ENCODE measurements at places on chromosomes 3 and 15.

DNA sequence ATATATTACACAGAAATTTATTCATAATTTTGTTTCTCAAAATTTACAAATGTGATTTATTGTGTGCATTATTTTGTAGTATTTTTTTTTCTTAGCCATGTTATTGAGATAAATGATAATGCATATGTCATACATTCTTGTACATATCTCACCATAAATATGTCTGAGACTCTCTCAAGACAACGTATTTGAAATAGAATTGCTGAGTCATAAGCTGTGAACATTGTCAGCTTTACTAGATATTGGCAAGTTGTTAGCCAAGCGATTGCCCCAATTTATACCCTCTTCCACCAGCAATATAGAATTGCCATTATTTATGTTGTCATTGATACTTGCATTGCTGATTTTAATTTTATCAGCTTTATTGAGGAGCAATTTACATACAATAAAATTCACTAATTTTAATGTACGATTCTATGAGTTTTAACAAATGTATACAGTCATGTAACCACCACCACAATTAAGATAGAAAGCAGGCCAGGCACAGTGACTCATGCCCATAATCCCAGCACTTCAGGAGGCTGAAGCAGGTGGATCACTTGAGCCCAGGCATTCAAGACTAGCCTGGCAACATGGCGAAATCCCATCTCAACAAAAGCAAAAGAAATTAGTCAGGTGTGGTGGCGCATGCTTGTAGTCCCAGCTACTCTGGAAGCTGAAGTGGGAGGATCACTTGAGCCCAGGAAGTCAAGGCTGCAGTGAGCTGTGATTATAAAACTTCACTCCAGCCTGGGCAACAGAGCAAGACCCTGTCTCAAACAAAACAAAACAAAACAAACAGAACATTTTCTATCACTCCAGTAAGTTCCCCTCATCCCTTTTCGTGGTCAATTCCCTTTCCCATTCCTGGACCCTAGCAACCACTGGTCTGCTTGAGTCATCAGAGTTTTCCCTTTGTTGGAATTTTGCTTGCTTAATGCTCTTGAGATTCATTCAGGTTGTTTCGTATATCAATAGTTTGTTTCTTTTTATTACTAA, 373.1 kb downstream of the MFSD1 start:
- no peak for DNase-seq

DNA sequence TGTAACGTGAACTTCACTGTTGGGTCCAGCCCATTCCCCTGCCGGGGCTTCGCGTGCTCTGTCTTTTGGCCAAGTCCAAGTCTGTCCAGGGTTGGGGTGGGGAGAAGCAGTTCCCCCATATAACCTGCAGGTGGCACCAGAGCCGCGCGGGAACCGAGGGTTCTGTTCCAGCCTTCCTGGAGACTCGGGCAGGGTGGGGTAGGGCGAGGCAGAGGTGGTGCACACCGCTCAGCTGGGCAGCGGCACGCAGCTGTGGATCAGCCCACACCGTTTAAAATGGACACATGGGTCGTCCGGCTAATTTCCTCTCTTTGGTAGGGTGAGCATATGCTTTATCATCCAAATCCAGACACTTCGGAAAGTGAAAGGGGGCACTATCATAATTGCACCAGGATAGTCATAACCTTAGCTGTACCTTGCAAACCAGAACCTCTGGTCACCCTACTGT, 118.1 kb downstream of the TBC1D2B start:
- DNase-seq = no peak

- DNase-seq = no peak
These were observed 70.1 kb upstream of the MEF2A start for GRCh38 chr15:99495430-99496301.

DNA sequence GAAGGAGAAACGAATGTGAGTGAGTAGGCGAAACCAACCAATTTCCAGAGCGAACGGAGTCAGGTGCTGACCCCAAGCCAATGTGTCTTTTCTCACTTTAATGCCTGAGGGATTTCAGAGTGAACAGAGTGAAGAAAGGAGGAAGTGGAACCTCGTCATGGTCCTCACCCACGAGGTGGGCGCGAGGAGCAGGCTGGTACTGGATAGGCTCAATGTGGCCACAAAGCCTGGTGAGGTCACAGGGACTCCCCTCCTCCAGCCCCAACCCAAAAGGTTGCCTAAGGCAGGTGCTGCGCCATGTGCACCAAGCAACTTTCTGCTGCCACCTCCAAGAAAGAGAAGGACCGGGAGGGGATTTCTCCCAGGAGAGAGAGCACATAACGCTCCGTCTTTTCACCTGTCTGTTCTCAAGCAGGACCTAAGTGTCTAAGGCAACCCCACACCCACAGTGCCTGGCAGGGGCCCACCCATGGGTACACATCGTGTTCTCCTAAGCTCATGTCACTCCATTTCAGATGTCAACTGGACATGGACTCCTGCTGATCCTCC, 3.8 kb downstream of the NRROS start:
- DNase-seq = no peak

DNA sequence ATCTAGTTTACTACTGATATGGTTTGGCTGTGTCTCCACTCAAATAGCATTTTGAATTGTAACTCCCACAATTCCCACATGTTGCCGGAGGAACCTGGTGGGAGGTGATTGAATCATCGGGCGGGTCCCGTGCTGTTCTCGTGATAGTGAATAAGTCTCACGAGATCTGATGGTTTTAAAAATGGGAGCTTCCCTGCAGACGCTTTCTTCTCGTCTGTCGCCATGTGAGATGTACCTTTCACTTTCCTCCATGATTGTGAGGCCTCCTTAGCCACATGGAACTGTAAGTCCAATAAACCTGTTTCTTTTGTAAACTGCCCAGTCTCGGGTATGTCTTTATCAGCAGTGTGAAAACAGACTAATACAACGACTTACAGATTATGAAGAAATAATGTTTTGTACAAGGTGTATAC, 35.6 kb upstream of the PYDC2 start:
- DNase-seq = no peak

DNA sequence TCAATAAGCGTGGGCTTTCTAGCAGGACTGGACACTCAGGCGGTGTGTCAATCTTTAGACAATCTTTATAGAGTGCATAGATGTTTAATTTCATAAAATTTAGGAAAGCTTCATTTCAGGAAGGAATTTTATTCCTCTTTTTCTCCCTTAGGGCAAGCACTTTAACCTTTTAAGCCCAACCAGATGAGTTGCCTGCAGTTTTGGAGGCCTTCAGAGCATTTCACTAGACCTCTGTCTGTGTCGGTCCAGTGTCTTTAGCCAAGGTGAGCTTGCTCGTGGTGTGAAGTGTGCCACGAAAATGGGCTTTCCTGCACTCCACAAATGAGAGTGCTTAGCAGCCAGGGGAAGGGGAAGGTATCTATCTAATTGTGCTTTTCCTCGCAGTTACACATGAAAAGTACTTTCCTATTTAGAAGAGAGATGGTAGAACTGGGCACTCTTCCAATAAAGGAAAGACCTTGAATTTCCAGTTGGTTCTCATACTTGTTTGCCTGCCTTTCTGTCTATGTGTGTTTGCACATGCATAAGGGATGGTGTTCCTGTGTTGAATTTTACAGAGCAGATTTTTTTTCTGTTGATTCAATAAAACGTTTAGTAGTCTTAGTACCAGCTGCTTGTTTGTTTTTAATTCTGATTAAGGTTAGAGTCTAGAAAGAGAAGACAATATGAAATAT, 53.6 kb downstream of the FEZF2 start:
- no peak for DNase-seq

- no peak for DNase-seq
These were observed 309.4 kb upstream of the WNT5A start for GRCh38 chr3:55796533-55796932.

DNA sequence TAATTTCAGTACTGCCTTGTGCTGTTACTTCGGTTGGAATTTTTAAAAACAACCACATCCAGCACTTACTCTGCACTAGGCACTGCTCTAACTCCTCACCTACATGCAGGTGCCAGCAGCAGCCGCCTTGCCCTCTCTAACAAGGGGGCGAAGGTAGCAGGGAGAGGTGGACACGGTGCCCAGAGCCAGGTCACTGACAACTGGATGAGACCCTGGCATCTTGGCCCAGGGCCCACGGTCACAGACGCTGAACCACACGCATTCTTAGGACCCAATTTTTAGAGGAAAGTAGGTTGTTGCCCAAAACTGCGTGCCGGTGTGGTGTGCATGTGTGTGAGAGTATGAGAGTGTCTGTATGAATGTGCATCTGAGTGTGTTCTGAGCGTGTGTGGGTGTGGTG, 63.4 kb upstream of the GATA2 start:
- DNase-seq = no peak

- DNase-seq = no peak
These were observed 379.8 kb downstream of the LPP start for GRCh38 chr3:188533612-188534357.

DNA sequence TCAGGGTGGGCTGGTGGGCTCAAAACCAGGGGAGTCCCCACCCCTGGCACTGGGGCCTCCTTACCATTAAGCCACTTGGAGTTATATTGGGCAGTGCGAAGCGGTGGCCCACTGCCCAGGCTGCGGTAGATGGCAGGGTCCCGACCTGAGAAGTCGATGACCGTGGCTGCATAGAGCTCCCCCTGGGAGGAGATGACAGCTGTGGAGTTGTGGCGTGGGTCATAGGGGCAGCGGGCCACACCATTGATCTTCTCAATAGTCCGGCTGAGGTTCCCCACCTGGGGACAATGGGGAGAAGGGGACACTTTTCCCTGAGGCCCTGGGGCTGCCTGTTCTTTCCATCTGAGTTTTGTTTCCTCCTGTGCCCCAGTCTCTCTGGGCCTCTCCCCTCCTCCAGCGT, 99.8 kb downstream of the SEMA5B start:
- no peak for DNase-seq

GRCh38 chr3:160400702-160401150, 1.3 kb downstream of the SMC4 start:
- DNase-seq = no peak

- DNase-seq = no peak
These were observed 9.4 kb downstream of the FAM81A start for GRCh38 chr15:59447367-59447766.

GRCh38 chr15:36758800-36759199, 179.4 kb downstream of the CDIN1 start:
- no peak for DNase-seq

- DNase-seq = no peak
These were observed 13.3 kb downstream of the GRAMD2A start for GRCh38 chr15:72184165-72184811.

DNA sequence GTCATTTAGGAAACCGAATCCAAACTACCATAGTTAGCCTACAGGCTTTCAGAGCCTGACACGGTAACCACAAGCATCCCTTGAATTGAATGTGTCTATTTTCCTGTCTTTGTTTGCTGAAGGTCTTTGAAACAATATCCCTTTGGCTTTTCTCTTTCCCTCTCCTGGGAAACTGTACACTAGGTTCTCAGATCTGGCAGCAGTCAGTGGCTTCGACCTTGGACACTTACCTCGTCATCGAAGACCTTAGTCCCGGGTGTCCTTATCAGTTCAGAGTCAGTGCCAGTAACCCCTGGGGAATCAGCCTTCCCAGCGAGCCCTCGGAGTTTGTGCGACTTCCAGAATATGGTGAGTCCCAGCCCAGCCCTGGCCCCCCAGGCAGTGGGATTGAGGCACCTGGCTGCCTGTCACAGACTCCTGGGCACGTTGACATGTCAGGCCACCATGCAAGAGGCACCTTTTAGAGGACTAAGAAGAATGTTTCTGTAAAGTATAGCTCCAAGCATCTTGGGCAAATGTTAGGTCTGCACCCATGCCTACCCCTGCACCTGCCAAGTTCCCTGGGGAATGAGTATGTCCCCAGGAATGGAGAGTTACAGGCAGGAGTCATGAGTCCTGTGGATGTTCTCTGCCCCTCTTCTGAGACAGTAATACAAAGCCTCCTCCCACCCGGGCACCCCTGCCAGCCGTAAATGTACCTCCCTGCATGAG, 30.4 kb upstream of the UMPS start:
- no peak for DNase-seq

- DNase-seq = no peak
These were observed 52.7 kb downstream of the OTOL1 start for GRCh38 chr3:161549261-161549660.

DNA sequence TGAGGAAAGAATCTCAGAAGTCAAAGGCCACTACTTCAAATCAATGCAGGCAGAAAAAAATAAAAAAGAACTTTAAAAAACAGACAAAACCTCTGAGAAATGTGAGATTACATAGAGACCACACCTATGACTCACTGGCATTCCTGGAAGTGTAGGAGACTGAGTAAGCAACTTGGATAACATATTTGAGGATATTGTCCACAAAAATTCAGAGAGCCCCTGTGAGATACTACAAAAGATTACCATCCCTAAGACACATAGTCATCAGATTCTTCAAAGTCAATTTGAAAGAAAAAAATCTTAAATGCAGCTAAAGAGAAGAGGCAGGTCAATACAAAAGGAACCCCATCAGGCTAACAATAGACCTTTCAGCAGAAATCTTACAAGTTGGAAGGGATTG, 887.3 kb downstream of the NTRK3 start:
- no peak for DNase-seq

DNA sequence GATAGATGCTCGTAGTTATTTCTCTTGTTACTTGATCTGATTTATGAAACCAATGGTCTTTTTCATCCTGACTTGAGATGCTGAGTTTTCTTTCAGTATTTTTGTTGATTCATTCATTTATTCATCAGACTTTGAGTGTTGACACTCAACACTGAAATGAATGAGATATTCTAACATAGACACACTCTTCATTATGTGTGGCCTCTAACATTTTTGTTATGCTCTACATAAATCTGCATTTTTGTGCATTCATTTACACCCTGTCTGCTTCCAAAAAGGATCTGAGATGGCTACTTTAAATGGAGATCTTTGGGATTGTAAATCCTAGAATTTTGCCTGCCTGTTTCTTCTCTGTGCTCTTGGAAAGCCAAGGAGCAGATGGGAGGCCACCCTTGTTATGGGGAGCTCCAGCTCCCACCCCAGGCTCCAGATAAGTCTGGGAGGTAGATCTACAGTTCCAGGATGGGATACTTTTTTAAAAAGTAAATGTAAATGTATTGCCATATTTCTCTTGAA, 287.2 kb upstream of the LRRFIP2 start:
- no peak for DNase-seq

GRCh38 chr3:11592445-11593298, 51.0 kb downstream of the VGLL4 start:
- DNase-seq = no peak

GRCh38 chr15:84805221-84805620, 11.9 kb upstream of the ALPK3 start:
- DNase-seq = no peak

DNA sequence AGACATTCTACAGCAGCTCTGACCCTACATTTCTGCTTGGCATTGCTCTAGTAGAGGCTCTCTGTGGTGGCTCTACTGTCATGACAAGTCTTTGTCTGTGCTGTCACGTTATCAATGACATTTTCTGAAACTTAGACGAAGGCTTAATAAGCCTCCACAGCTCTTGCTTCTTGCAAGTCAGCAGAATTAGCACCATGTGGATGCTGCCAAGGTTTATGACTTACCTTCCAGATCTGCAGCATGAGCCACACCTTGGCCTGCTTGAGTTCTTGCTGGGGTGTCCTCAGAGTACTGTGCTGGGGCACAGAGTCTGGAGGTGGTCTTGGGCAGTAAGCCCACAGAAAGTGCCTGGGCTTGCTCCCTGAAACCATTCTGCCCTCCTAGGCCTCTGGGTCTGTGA, 9.8 kb downstream of the RTP1 start:
- DNase-seq = no peak

GRCh38 chr3:53509494-53509893, 15.1 kb downstream of the CACNA1D start:
- DNase-seq = no peak

- DNase-seq = no peak
These were observed 179.7 kb downstream of the ADAMTS9 start for GRCh38 chr3:64508140-64508539.

- no peak for DNase-seq
These were observed 15.3 kb downstream of the SEC61A1 start for GRCh38 chr3:128067489-128067888.

Measured in DMS 273 treated with DMSO at 0.1 percent for 48 hours (cell line).